ENCODE measurements at places on chromosomes 12 and 14.

DNA sequence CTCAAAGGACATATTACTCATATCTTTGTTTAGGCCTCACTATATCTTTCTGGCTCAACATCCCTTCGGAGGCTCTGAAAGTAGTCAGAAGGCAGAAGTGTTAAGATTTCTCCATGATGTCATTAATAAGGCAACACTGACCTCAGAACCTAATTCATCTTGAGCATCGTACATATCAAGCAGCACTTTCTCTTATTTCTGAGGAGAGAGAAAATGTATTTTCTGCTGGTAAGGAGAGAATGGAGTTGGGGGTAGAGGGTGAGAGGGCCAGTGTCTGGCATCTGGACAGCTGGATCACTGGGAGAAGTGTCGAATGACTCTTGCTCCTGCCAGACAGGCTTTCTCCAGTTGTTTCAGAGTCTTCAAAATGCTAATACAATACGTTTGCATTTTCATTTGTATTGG lies 213.2 kb upstream of the PRICKLE1 start:
- no peak for DNase-seq

GRCh38 chr14:94343238-94344005 lies 20.3 kb upstream of the SERPINA6 start:
- DNase-seq: no peak

GRCh38 chr12:78555802-78556201 lies 308.8 kb upstream of the SYT1 start:
- DNase-seq: no peak

GRCh38 chr12:50251619-50252252 lies 31.6 kb downstream of the LIMA1 start:
- DNase-seq: no peak

DNA sequence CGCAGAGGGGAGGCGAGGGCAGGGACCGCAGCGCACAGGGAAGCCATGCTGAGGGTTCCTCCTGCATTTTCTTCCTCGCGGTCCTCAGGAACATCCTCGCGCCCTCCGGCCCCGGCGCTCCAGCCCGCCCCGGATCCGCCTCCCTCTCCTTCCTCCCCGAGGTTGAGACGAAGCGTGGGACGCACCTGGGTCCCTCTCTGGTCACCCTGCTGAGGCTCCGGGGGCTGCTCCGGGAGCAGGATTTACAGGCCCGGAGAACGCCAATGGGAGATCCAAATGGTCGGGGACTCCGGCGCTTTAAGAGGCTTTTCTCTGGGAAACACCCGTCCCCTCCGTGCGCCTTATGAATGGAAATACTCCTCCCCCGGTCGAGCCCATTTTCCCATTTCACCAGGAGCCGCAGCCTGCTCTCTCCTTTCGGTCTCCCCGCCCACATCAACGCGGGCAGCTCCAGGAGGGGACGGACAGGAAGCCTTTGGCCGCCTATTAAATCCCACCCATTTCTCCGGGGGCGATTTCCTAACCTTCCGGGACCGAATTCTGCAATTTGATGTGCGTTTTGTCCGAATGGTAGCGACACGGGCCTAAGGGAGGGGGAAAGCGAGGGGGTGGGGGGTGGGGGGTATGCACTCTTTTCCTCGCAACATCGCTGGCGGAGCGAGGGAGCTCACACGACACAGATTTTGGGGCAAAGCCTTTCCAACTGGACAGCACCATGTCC lies at the start of gene UNC79:
Gene UNC79 (plus strand): TSS at position 625 of the 721 bp plus-strand sequence. CDS start 91 bp downstream, at position 716.
- DNase-seq: no peak

- no peak for DNase-seq
These were observed 37.1 kb downstream of the SLC8B1 start for GRCh38 chr12:113297621-113298471.

GRCh38 chr12:33771889-33772288 lies 250.4 kb upstream of the ALG10 start:
- no peak for DNase-seq

GRCh38 chr12:23014749-23015148 lies 389.8 kb downstream of the ETNK1 start:
- DNase-seq: no peak

DNA sequence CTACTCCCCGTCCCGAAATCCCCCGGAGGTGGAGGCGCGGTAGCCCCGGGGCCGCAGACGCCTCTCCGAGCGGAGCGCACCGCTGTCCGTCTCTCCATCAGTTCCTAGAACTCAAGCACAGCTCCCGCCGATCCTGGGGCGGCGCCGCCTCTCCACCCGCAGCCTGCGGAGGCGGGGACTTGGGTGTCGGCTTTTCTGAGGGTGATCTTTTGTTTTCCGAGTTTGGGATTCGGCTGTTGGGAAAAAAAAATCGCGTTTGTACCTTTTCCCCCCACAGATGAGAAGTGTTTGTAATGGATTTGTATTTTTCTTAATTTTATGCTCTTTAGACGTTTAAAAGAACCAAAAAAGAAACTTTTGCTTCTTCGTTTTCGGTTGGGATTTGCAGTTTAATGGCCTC lies 26.6 kb downstream of the LRCOL1 start:
- DNase-seq: no peak

DNA sequence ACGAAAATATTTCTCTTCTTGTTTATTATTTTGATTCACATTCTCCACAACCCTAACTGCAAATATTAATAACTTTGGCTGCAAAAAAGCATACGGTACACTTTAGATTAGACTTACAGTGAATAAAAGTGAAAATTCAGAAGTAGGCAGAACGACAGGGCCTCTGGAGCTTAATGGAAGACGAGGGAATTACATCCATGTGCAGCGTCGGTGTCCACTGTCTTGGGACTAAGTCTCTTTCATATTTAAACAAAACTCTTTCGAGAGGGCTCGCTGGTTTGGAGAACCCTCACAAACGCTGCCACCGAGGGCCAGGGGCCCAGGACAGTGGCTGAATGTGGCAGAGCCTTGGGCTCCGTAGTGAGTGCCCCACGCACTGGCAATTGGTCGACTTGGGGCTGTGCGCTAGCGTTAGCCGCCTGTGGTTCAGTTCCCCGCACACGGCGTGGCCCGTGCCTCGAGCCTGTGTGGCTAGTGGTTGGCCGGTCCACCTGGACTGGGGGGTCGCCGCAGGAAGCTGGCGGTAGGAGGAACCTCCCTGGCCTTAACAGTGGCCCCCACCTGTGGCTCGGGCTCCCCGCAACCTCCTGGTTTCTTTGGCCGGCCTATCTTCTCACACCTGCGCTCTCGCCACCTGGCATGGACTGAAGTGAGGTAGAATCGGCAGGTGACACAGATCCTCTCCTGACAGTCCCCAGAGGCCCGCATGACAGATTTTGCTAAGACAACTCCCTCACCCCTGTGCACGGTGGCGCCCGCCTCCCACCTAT lies 739 bp upstream of the PAX9 start:
- DNase-seq: no peak

- no peak for DNase-seq
These were observed 281.5 kb downstream of the CACNA1C start for GRCh38 chr12:2334271-2334670.

DNA sequence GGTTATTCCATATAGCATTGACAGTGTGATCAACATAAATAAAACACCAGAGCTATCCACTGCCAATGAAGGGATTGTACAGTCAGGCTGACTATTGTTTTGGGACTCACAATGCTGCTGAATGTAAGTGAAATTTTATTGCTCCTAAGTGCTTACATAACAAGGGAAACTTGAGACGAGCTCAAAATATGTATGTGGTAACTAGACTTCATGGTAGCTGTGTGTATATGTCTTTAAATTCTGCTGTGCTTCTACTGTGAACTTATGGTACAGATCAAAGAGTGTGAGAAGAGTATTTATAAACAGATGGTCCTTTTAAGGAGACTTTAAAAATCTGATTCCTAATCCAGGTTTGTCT lies 6.9 kb downstream of the FLRT2 start:
- DNase-seq: no peak

- DNase-seq: no peak
These were observed 18.6 kb downstream of the CSRP2 start for GRCh38 chr12:76860256-76860655.

DNA sequence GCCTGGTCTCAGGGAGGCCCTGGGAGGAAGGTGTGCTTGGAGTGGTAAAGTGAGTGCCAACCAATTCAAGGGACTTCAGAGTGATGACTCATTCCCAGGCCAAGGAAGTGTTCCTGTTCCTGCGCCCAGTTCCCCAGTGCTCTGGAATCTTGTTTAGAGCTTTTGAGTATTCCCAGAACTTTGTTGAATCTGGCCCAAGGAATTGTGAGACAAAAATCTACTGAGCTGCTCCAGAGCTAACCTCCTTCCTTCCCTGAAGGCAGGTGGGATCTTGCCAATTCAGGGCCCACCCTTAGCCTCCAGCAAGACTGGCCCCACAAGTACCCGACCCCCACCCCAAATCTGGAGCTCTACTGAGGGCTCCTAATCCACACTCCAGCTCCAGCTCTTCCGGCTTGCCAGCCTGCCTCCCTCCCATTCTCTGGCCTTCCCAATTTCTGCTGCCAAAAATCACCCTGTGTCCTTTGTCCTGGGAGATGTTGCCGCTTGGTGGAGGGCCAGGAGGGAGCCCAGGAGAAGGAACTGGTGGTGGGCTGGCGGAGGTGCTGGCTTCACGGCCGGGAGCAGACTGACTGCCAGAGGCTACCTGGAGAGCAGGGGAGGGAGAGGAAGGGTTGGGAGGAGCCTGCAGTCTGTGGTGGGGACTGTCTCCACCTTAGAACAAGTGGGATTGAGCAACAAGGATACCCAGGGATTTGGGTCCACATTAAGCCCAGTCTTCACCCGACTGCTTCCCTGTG lies 2.0 kb upstream of the ATN1 start:
- DNase-seq: peak; percentile 40

GRCh38 chr12:11657511-11657910 lies 8.0 kb downstream of the ETV6 start:
- DNase-seq: no peak

DNA sequence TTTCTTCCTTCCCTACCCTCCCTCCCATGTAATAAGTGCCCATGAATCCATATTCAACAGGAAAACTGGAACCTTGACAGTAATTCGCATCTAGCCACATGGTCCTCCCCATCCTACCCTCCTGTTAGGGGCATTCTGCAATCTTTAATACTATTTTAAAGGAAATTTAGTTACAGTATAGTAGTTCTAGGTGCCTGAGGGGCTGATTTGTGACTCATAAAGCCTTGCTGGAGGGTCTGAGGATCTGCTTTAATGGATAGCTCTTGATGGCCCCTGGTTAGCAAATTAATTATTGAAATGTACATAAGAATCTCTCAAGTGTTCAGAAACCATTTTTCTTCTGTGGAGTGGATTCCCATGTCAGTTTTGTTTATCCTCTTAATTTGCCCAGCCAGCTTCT lies 54.1 kb downstream of the ESRRB start:
- no peak for DNase-seq

GRCh38 chr14:34682787-34683321 lies 31.5 kb downstream of the CFL2 start:
- peak; percentile 38 for DNase-seq

DNA sequence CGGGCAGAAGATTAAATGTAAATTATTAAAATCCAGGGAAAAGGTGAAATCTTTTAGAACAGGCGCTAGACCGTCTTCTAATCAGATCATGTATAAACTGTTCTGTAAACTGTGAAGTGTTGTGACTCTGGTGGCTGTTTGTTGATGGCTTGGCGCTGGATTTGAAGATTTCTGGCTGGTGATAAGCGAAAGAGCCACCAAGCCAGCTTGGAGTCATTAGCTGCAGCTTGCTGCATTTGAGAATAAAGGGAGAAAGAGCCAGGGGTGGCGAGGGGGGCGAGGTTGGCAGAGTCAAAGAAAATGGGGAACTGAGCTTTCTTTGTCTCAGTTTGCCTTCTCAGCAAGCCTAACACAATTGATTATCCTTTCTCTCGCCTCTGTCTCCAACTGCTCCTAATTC lies 8.0 kb downstream of the SYNDIG1L start:
- no peak for DNase-seq

DNA sequence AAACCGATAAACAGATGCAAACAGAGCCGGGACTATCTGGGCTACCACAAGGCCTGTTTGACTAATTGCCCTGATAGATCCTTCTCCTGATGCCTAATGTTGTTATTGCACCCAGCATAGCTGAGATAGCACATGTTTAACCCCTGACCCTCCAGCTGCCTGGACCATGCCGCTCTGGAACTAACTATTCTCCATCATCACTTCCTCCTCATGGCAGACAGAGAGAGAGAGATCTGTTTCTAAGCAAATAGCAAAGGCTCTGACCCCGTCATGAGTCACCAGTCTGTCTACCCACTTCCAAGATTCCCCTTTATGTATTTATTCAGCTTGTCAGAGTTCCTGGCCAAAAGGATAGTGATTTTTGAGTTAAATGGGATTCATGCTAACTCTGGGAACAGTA lies 58.2 kb upstream of the FLRT2 start:
- no peak for DNase-seq

- DNase-seq: no peak
These were observed 325 bp upstream of the CLIP1 start for GRCh38 chr12:122422730-122423257.

DNA sequence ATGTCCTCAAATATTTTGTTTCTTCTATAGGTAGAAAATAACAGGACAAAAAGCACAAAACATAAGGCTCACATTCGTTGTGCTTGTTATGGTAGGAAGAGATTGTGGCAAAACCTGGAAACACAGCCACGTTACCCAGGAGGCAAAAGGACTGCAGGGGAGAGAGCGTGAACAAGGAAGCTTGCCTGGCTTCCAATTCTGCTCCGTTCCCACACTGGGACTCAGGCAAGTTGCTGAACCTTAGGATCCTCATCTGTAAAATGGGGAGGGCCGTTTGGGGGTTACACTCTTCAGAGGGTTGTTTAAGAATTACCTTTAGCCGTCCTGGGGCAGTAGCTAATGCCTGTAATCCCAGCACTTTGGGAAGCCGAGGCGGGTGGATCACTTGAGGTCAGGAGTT lies 205.3 kb downstream of the SSPN start:
- no peak for DNase-seq

DNA sequence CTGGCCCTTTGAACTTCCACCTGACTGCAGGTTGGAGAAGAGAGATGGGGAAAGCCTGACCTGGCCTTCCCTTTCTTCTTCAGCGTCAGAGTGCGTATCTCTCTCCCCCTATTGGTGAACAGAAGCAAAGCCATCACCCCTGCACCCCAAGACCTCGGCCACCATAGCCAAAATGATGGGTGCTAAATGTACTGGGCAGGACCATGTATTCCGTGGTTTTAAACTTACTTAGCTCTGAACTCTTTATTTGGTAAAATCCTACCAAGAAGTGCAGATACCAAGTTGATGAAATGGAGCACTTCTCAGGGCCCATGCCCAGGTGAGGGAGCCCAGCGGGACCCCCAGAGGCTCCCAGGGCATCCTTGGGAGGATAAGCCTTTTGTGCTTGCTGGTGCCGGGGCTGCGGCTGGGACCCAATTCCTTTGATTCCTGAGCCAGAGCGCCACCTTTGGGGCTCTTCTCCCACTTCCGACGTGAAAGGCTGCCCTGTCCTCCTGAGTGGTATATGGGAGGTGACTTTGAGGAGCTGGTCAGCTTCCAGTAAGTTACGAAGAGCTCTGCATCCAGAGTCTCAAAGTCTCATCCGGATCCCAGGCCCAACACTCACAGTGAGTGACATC lies 9.4 kb downstream of the CCND2 start:
- DNase-seq: no peak

- DNase-seq: no peak
These were observed 33.5 kb downstream of the RBM19 start for GRCh38 chr12:113932381-113933196.

- no peak for DNase-seq
These were observed 1.2 kb downstream of the PTPRO start for GRCh38 chr12:15323480-15323879.

GRCh38 chr12:28258998-28259397 lies 68.7 kb downstream of the CCDC91 start:
- no peak for DNase-seq
